ENCODE measurements at places on chromosomes 6 and 20. TPM values are rescaled to one million over a fixed set of nuclear protein-coding genes. Genes with fewer than 3 reads are reported as not detected.

DNA sequence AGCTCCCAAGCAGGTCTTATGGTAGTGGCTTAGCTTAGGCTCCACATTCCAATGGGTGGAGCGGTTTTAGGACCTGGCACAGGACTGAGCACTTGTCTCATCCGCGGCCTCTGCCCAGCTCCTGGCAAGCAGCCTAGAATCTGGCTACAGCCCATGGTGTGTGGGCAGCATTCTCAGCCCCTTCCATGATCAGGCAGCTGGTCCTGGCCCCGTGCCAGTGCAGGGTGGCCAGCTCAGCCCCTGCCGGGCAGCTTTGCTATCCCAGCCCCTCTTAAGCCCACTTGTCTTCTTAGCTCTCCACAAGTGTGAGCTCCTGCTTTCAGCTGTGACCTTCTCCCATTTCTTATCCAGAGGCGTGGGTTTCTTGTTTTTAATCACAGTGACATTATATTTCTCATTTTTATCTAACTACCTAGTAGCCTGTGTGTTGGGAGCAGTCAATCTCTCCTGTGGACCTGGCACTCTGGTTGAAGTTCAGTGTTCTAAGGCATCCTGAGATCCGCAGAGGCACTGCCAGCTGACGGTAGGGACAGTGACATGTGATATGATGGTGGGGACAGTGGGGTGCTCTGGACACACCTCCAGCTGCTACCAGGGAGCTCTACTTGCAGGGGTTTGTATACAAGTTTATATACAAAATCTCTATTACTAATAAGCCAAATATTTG is 119.9 kb upstream of the PRND start:
- H3K4me1 ChIP-seq = no peaks in the 10 kb centered on the region
- H3K27me3 ChIP-seq = no peaks in the 10 kb centered on the region
- no peak for DNase-seq
- H3K4me3 ChIP-seq = no peak overlapping the region
- no peak overlapping the region for H3K27ac ChIP-seq

DNA sequence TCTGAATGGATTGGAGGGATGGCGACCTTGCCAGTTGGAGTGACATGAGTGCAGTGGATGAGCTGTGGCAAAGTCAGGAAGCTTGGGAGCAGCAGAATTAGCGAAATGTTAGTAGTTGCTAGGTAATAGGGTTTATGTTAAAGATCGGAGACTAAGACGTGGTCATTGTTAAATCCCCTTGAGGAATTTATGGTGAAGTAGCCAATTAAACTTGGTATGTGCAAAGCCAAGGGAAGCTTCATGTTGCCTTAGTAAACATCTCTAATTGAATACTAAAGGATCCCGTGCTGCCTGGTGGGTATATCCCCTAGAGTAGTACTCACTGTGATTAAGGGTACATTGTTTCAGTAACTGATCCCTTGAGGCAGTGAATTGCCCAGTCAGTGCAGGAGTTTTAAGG is 106.0 kb downstream of the PRIM2 start:
- no peak overlapping the region for H3K27ac ChIP-seq
- no peaks in the 10 kb centered on the region for H3K4me1 ChIP-seq
- no peak overlapping the region for H3K4me3 ChIP-seq
- no peaks in the 10 kb centered on the region for H3K36me3 ChIP-seq

DNA sequence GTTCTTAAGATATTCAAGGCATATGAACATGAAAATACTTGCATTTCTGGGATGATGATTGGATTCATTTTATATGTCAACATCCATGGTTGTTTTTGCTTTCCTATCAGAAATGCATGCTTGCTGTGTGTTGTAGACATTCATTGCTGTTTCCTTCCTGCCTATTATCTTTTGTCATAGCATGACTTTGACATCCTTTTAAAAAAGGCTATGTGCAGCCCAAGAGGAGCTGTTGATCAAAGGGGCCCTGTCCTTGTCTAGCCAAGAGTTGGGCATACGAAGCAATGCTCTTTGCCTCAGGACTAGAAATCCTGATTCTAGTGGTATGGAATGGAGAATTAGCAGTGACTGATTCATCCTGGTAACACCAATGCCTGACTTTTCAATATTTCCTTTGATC is 143.1 kb downstream of the RNF144B start:
- H3K27ac ChIP-seq = no peak overlapping the region
- no peak for DNase-seq
- no peaks in the 10 kb centered on the region for H3K27me3 ChIP-seq
- no peaks in the 10 kb centered on the region for H3K36me3 ChIP-seq
- H3K4me3 ChIP-seq = no peak overlapping the region

GRCh38 chr6:155645325-155645724 is 189.7 kb upstream of the NOX3 start:
- no peaks in the 10 kb centered on the region for H3K4me1 ChIP-seq
- no peaks in the 10 kb centered on the region for H3K36me3 ChIP-seq
- no peak for DNase-seq
- H3K4me3 ChIP-seq = no peak overlapping the region

Gene VAPB
- total RNA-seq = 46.9 TPM

Gene SLC17A9
- total RNA-seq = 5.2 TPM

Measured in ovary (tissue), 10 donors.